ENCODE measurements at places on chromosomes 12 and 14. TPM values are rescaled to one million over a fixed set of nuclear protein-coding genes. Genes with fewer than 3 reads are reported as not detected.

Gene TAS2R50
- 26.3 TPM for total RNA-seq

Gene DYNLL1
- 231 TPM for total RNA-seq

Gene MMP19
- total RNA-seq: not detected

Gene SYT1
- total RNA-seq: 168 TPM

Gene SIX6
- total RNA-seq: not detected

Gene FSCB
- total RNA-seq: 0.31 TPM

Gene ZBTB25
- total RNA-seq: 21.0 TPM

Gene PKP2
- total RNA-seq: 6.3 TPM

Gene CHST11
- total RNA-seq: 35.4 TPM

Gene COCH
- total RNA-seq: 36.9 TPM

Gene ANAPC5
- total RNA-seq: 234 TPM

Gene KCNA5
- 2.5 TPM for total RNA-seq

Gene RNASE4
- 2.2 TPM for total RNA-seq

Gene TMEM121
- 22.2 TPM for total RNA-seq

Gene CMA1
- total RNA-seq: not detected

All from parietal lobe (tissue), 2 donors.